ENCODE measurements at places on chromosomes 5 and 9. TPM values are rescaled to one million over a fixed set of nuclear protein-coding genes. Genes with fewer than 3 reads are reported as not detected.

- DNase-seq = no peak
These were observed 5.0 kb upstream of the PTGER4 start for GRCh38 chr5:40674661-40675235.

- DNase-seq = no peak
These were observed 11.3 kb upstream of the IGFBPL1 start for GRCh38 chr9:38435521-38435920.

Gene WDR31
- total RNA-seq = 3.0 TPM

Gene NHP2
- 45.6 TPM for total RNA-seq

DNA sequence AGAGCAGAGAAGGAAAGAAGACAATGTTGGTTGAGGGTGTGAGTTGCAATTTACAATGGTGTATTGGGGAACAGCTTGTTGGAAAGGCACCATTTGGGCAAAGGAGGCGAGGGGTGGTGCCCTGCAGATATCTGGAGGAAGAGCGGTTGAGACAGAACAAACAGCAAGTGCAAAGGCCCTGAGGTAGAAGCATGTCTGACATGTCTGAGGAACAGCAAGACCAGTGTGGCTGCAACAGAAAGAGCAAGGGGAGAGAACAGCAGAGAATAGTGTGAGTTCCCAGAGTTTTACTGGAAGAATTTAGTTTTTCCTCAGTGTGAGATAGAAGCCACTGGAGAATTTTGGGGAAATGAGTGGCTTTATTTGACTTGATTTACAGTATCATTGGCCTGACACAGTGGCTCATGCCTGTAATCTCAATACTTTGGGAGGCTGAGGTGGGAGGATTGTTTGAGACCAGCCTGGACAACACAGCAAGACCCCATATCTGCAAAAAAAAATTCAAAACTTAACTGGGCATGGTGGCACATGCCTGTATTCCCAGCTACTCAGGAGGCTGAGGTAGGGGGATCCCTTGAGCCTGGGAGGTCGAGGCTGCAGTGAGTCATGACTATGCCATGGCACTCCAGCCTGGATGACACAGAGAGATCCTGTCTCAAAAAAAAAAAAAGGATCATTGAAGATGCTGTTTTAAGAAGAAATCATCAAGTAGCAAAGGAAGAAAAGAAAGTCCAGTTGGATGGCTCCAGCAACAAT is 13.6 kb downstream of the CMBL start:
- no peak for DNase-seq

DNA sequence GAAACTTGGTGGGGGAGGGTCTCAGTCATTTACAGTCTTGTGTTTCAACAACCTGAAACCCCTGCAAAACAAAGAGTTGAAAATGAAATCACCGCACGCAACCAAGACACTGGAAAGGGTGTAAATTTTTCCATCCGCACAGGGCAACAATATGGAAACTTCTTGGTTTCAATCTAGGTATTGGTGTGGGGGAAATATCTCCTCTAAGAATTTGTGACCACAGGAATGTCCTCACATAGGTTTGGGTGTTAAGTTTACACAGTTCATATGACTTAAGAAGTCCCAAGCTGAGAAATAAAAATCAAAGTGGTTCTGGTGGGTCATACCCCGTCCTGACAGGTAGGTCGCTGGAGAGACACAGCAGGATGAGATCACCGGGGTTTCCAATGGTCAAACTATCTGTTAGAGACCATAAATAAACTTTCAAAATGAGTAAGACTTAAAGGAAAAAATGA is 51.9 kb upstream of the PIP5K1B start:
- no peak for DNase-seq

GRCh38 chr9:130128733-130129431 is 43.3 kb upstream of the NCS1 start:
- no peak for DNase-seq

GRCh38 chr5:2556375-2556966 is 195.0 kb downstream of the IRX2 start:
- DNase-seq = no peak

Gene LHX3
- not detected for total RNA-seq

Gene TMEM174
- total RNA-seq = not detected

Gene RNF208
- 7.3 TPM for total RNA-seq

Gene CER1
- total RNA-seq = not detected

GRCh38 chr5:170112876-170113521 is 7.3 kb downstream of the FOXI1 start:
- DNase-seq = no peak

GRCh38 chr5:10536511-10536910 is 27.4 kb upstream of the ANKRD33B start:
- no peak for DNase-seq

- DNase-seq = no peak
These were observed 4.4 kb upstream of the RAPGEF1 start for GRCh38 chr9:131744171-131744719.

- DNase-seq = no peak
These were observed 107.4 kb downstream of the DAPK1 start for GRCh38 chr9:87604886-87605588.

GRCh38 chr5:74372051-74372450 is 268.5 kb downstream of the ENC1 start:
- DNase-seq = no peak

DNA sequence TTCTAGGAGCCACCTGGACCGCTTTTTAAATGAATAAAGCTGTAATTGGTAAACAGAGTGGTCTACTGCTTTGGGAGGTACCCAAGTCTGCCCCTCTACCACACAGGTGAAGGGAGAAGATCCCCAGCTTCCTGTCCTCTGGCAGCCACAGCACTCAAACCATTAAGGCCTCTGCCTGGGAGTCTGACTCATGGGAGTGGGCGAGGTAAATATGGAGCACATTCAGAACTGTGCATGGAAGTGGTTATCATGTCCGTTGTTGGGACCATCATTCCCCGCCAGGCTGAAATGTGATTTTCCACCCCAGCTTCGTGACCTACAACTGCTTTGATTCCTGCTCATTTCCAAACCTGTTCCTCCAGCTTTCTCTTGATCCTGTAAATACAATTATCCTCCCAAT is 59.5 kb upstream of the ALDH1B1 start:
- DNase-seq = no peak

Gene BAAT
- 459 TPM for total RNA-seq

Gene CDH6
- 1.3 TPM for total RNA-seq

GRCh38 chr9:8869812-8870211 is 1070.2 kb upstream of the DMAC1 start:
- DNase-seq = no peak

DNA sequence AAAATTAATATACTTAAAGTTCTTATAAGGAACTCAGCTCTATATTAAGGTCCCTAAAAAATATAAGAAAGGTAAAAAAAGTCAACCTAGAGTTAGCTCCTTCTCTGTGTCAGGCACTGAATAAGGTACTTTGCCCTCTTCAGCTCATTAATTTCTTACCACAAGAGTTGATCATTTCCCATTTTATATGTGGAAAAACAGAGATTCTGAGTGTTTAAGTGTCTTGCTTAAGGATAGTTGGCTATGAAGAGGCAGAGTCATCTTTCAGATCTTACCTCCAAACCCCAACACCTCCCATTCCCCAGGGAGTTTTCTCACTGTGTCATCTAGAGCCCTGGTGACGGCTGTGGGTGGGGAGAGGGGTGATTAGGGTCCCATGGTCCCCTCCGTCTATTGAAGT is 40.6 kb downstream of the INSYN2B start:
- no peak for DNase-seq

- no peak for DNase-seq
These were observed 92.2 kb downstream of the MRPL36 start for GRCh38 chr5:1707467-1707866.

Data from left lobe of liver (tissue), 2 donors.